ENCODE measurements at places on chromosomes 12 and 14. TPM values are rescaled to one million over a fixed set of nuclear protein-coding genes. Genes with fewer than 3 reads are reported as not detected.

The TSPAN11 gene
- total RNA-seq = 16.0 TPM

GRCh38 chr12:132899033-132899432 is 11.6 kb upstream of the CHFR start:
- DNase-seq = no peak
- H3K36me3 ChIP-seq = no peaks in the 10 kb centered on the region
- no peaks in the 10 kb centered on the region for H3K27me3 ChIP-seq
- H3K4me1 ChIP-seq = no peaks in the 10 kb centered on the region
- H3K4me3 ChIP-seq = no peak overlapping the region

DNA sequence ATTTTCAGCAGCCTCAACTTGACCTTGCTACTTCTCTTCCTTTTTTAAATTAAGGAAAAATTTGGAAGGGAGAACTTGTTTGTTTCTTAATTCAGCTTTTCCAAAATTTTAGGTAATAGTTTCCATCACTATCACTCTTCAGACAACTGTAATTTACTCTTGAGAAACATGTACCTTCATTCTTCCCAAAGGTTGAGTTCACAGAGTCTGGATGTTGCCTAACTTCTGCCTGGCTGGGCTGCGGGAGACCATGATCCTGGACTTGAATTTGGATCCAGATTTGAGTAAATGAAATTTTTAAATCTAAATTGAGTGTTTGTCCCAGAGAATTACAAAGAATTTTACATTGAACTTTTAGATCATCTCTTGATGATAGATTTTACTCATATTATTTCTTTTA is 193.1 kb downstream of the CCDC91 start:
- H3K27me3 ChIP-seq = no peaks in the 10 kb centered on the region
- no peak overlapping the region for H3K27ac ChIP-seq
- no peak overlapping the region for H3K4me3 ChIP-seq
- peaks cover 17% of the 10 kb centered on the region for H3K4me1 ChIP-seq
- no peak for DNase-seq

GRCh38 chr14:52463375-52463774 is 88.9 kb downstream of the TXNDC16 start:
- no peaks in the 10 kb centered on the region for H3K4me1 ChIP-seq
- no peak overlapping the region for H3K27ac ChIP-seq
- no peak overlapping the region for H3K4me3 ChIP-seq
- H3K36me3 ChIP-seq = no peaks in the 10 kb centered on the region
- H3K27me3 ChIP-seq = no peaks in the 10 kb centered on the region

DNA sequence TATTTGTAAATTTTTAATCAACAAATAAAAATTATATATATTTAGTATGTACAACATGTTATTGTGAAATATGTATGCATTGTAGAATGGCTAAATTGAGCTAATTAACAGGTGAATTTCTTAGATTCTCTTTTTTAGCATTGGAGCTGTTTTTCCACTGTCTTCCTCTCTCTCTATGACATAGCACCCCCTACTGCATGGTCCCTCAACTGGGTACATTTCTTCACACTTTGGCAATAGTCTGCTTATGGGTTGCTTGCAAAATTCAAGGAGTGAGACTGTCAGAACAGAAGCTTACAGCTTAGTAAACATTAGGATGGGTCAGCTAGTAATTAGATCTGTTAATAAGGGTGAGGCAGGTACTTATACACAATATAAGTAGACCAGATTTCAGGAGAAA is 658.5 kb upstream of the MGAT4C start:
- H3K27ac ChIP-seq = no peak overlapping the region
- H3K36me3 ChIP-seq = no peaks in the 10 kb centered on the region
- DNase-seq = no peak
- no peak overlapping the region for H3K4me3 ChIP-seq
- H3K27me3 ChIP-seq = no peaks in the 10 kb centered on the region

GRCh38 chr12:77847060-77847541 is 16.4 kb downstream of the NAV3 start:
- peaks cover 11% of the 10 kb centered on the region for H3K4me1 ChIP-seq
- no peaks in the 10 kb centered on the region for H3K36me3 ChIP-seq
- no peak for DNase-seq
- no peak overlapping the region for H3K27ac ChIP-seq

DNA sequence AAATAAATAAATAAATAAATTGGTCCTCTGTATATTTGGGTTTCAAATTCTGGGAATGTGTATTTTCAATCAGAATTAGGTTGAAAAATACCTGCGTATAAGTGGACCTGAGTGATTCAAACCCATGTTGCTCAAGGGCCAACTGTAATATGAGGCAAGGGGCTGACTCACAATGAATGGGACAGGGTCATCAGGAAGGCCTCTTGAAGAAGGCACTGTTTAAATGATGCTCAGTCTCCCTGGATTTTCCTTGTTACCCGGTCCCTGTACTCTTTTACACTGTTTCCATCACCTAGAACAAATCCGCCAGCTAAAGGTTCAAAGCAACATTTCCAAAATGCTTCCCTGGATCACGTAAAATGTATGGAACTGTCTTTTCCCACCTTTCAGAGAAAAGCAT is 3.8 kb downstream of the PSMB5 start:
- no peaks in the 10 kb centered on the region for H3K36me3 ChIP-seq
- H3K27me3 ChIP-seq = no peaks in the 10 kb centered on the region
- peaks cover 31% of the 10 kb centered on the region for H3K4me1 ChIP-seq
- no peak overlapping the region for H3K27ac ChIP-seq

The IAPP gene
- not detected for total RNA-seq

- H3K4me1 ChIP-seq = peaks cover 43% of the 10 kb centered on the region
- no peaks in the 10 kb centered on the region for H3K27me3 ChIP-seq
- H3K27ac ChIP-seq = peak within 1 kb of the TSS; percentile 96
- H3K36me3 ChIP-seq = no peaks in the 10 kb centered on the region
These were observed at the start of gene LRRK2 for GRCh38 chr12:40224439-40225291. TSS of gene LRRK2 (plus strand) at chr12:40224997. CDS start at chr12:40225132, 135 bp downstream.

- peaks cover 14% of the 10 kb centered on the region for H3K4me1 ChIP-seq
- peak overlapping the region; percentile 87 for H3K27ac ChIP-seq
- H3K4me3 ChIP-seq = peak overlapping the region; percentile 12
- DNase-seq = no peak
- H3K36me3 ChIP-seq = no peaks in the 10 kb centered on the region
These were observed 41.8 kb upstream of the CLMN start for GRCh38 chr14:95361373-95362137.

The GLIPR1L2 gene
- 0.20 TPM for total RNA-seq

GRCh38 chr12:75825686-75826085 is 205.9 kb downstream of the PHLDA1 start:
- no peaks in the 10 kb centered on the region for H3K27me3 ChIP-seq
- H3K4me3 ChIP-seq = no peak overlapping the region
- H3K4me1 ChIP-seq = no peaks in the 10 kb centered on the region
- DNase-seq = no peak

The ARG2 gene
- total RNA-seq = 21.3 TPM

The C12orf50 gene
- not detected for total RNA-seq

DNA sequence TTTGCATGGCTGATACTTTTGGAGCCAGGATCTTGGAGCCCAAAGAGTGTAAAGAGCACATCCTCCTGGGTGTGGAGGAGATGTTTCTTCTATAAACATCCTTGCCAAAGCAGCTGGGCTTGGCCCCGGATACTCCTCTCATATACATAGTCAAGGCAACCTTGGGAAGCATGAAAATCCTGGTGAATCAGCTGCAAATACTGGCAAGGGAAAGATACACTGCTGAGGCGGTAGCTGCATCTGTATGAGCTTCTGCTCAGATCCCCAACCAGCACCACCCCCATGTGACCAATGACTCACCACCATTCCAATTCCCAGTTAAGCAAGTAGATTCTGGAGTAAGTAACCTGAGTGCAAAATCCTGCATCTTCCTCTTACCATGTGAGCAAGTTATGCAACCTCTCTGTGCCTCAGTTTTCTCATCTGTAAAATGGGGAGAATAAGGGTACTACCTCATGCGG is 567.4 kb downstream of the MED13L start:
- no peaks in the 10 kb centered on the region for H3K36me3 ChIP-seq
- no peaks in the 10 kb centered on the region for H3K27me3 ChIP-seq
- H3K27ac ChIP-seq = no peak overlapping the region
- no peak overlapping the region for H3K4me3 ChIP-seq
- peak; percentile 17 for DNase-seq

DNA sequence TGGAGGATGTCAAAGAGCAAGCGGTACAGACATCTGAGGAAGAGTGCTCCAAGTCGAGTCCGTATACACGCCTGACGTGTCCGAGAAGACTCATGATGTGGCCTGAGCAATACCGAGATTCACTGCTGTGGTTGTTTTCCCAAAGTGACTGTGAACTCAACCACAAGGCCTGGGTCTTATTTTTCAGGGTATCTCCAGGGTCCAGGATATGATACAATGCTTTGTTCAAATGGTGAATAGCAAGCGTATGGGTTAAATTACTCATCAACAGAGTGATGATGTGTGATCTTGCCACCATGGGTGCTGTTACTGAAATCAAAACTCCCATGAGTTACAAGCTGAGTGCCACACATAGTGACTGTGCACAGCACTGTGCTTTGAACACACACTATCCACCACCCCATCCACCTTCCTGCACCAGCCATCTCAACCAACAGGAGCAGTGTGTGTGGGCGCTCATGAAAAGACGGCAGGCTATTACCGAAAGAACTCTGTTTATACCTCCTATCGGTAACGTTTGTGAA is 109.6 kb downstream of the BCAT1 start:
- H3K36me3 ChIP-seq = no peaks in the 10 kb centered on the region
- peak overlapping the region; percentile 70 for H3K27ac ChIP-seq
- DNase-seq = no peak
- peaks cover 43% of the 10 kb centered on the region for H3K4me1 ChIP-seq
- H3K27me3 ChIP-seq = no peaks in the 10 kb centered on the region
- no peak overlapping the region for H3K4me3 ChIP-seq

The GLT8D2 gene
- 32.9 TPM for total RNA-seq

The LGALS3 gene
- total RNA-seq = 341 TPM

The RPGRIP1 gene
- total RNA-seq = 0.78 TPM

DNA sequence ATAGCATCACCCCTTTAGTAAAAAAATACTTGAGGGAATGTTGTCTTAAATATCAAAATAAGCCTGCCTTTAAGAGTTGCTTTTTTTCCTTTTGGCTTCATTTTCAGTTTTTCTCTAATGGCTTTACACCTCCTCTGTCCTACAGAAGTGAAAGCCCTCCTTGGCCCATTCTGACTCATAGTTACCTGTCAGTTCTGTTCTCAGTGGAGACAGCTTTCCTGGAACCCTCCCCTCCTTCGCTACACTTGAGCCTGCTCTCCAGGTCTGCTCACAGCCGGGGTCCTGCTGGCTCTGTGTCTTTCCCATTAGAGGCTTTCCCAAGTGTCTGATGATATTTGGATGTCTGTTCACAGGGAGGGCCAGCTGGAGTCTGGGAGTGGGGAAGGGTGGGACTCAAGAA is 84.0 kb downstream of the PELI2 start:
- peaks cover 12% of the 10 kb centered on the region for H3K4me1 ChIP-seq
- H3K27me3 ChIP-seq = no peaks in the 10 kb centered on the region
- DNase-seq = no peak
- H3K36me3 ChIP-seq = no peaks in the 10 kb centered on the region
- H3K27ac ChIP-seq = no peak overlapping the region

Measured in tibial nerve (tissue), 4 donors.